ENCODE measurements at places on chromosomes 12 and 14.

GRCh38 chr14:69842686-69843420 is 36.4 kb upstream of the SMOC1 start:
- H3K4me3 ChIP-seq: no peak overlapping the region
- peaks cover 54% of the 10 kb centered on the region for H3K4me1 ChIP-seq
- H3K36me3 ChIP-seq: no peaks in the 10 kb centered on the region
- H3K27me3 ChIP-seq: no peaks in the 10 kb centered on the region
- peak; percentile 93 for DNase-seq

- H3K36me3 ChIP-seq: no peaks in the 10 kb centered on the region
- no peak for DNase-seq
- H3K27ac ChIP-seq: no peak overlapping the region
- peaks cover 4% of the 10 kb centered on the region for H3K4me1 ChIP-seq
Observed at GRCh38 chr12:2234646-2235350, 182.0 kb downstream of the CACNA1C start.

- H3K27ac ChIP-seq: no peak overlapping the region
- no peaks in the 10 kb centered on the region for H3K36me3 ChIP-seq
Observed at GRCh38 chr12:42884116-42884515, 294.6 kb upstream of the PRICKLE1 start.

DNA sequence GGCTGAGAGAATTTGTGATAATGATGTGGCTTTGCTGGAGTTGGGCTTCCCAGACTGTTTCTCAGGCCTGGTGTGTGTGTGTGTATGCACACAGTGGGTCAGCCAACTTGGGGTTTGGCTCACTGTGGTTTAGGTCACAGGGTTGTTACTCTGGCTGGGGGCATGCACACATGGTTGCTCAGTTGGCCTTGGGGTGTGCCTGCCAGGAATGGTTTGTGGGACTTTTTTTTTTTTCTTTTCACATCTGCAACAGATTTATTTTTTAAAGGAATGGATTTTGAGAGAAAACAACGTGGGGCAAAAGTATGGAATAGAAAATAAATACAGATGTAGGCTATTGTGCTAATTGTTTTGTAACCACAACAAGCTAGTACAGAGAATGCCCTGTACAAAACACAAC is 25.0 kb upstream of the GTF2A1 start:
- H3K4me1 ChIP-seq: no peaks in the 10 kb centered on the region
- DNase-seq: no peak
- peaks cover 6% of the 10 kb centered on the region for H3K36me3 ChIP-seq
- H3K27me3 ChIP-seq: no peaks in the 10 kb centered on the region

DNA sequence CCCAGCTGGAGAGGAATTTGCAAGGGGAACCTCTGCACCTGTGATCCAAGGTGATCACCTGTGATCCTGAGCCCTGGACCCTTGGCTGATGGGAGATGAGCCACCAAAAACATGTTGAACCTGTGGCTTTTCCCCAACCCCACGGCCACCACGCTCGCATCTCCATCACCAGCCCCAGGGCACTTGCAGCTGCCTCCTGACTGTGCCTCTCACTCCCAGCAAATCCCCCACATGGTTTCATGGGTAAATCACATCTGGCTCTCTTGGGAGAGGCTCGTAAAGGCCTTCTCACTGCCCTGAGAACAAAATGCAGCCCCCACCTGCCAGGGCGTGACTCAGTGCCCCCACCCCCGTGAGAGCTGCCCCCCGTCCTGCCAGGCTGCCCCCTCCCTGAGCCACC is 76.0 kb downstream of the RFLNA start:
- H3K4me3 ChIP-seq: no peak overlapping the region
- no peaks in the 10 kb centered on the region for H3K36me3 ChIP-seq
- DNase-seq: no peak
- no peaks in the 10 kb centered on the region for H3K27me3 ChIP-seq
- no peaks in the 10 kb centered on the region for H3K4me1 ChIP-seq

- peaks cover 9% of the 10 kb centered on the region for H3K4me1 ChIP-seq
- H3K4me3 ChIP-seq: no peak overlapping the region
- no peaks in the 10 kb centered on the region for H3K36me3 ChIP-seq
- no peak overlapping the region for H3K27ac ChIP-seq
- no peaks in the 10 kb centered on the region for H3K27me3 ChIP-seq
Observed at GRCh38 chr14:71780075-71780474, 152.2 kb upstream of the RGS6 start.

- no peaks in the 10 kb centered on the region for H3K4me1 ChIP-seq
- DNase-seq: no peak
- H3K27ac ChIP-seq: no peak overlapping the region
- H3K36me3 ChIP-seq: no peaks in the 10 kb centered on the region
Observed at GRCh38 chr14:77131206-77131605, 10.4 kb downstream of the ZDHHC22 start.

DNA sequence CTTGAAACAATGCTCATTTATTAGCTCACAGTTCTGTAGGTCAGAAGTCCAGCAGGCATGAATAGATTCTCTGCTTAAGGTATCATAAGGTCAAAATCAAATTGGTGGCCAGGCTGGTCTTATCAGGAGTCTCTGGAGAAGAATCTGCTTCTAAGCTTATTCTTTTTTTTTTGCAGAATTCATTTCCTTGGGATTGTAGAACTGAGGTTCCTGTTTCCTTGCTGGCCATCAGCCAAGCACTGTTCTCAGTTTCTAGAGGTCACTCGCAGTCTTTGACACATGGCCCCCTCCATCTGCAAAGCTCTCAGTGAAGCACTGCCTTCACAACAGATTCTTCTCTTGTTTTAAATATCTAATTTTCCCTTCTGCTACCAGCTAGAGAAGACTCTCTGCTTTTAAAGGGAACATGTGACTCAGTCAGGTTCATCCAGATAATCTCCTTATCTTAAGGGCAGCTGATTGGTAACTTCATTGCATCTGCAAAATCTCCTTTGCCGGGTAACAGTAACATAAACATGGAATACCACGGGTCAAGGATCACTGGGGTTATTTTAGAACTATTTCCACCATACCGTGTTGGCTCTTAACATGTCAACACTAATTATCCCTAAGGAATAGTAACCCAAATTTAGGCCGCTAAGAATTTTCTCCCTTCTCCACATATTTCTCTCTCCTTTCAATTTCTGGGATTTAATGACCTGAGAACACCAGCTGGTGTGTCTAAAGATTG is 25.3 kb downstream of the RHOJ start:
- peaks cover 2% of the 10 kb centered on the region for H3K4me1 ChIP-seq
- no peaks in the 10 kb centered on the region for H3K36me3 ChIP-seq
- H3K27me3 ChIP-seq: no peaks in the 10 kb centered on the region
- DNase-seq: no peak
- no peak overlapping the region for H3K27ac ChIP-seq

DNA sequence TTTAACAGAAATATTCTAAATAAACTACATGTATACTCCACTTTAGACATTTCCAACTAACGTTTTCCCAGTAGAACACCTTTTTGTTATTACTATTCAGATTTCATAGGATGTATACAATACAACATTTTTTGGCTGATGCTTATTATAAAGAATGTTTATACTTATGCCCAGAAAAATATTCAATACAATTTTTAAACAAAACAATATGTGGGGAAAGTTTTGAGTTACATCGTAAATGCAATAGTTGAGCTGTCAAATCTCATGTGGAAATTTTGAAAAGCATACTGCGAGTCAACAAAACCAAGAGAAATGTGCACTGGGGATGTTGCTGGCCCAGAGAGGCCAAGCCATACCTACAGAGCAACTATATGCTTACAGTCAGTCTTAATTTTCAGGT is 18.2 kb upstream of the MON2 start:
- no peaks in the 10 kb centered on the region for H3K4me1 ChIP-seq
- no peak overlapping the region for H3K27ac ChIP-seq
- no peaks in the 10 kb centered on the region for H3K36me3 ChIP-seq
- peaks cover 4% of the 10 kb centered on the region for H3K27me3 ChIP-seq
- DNase-seq: no peak

- DNase-seq: no peak
- no peak overlapping the region for H3K27ac ChIP-seq
- H3K4me3 ChIP-seq: no peak overlapping the region
Observed at GRCh38 chr12:53313996-53314395, 7.4 kb downstream of the AAAS start.

- no peak for DNase-seq
- H3K27me3 ChIP-seq: no peaks in the 10 kb centered on the region
- no peak overlapping the region for H3K27ac ChIP-seq
- H3K4me3 ChIP-seq: no peak overlapping the region
- H3K36me3 ChIP-seq: no peaks in the 10 kb centered on the region
- no peaks in the 10 kb centered on the region for H3K4me1 ChIP-seq
Observed at GRCh38 chr12:119460876-119461275, 126.3 kb downstream of the CCDC60 start.

DNA sequence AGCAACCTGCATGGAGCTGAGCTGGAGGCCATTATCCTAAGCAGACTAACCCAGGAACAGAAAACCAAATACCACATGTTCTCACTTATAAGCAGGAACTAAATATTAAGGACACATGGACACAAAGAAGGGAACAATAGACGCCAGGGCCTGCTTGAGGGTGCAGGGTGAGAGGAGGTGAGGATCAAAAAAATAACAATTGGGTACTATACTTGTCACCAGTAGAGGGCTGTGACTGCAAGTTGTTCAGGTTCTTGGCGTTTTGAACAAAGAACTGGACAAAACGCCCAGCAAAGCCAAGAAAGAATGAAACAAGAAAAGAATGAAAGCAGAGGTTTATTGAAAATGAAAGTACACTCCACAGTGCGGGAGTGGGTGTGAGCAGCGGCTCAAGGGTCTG is 208.5 kb upstream of the NEDD1 start:
- no peak overlapping the region for H3K27ac ChIP-seq
- H3K27me3 ChIP-seq: no peaks in the 10 kb centered on the region
- DNase-seq: no peak
- no peak overlapping the region for H3K4me3 ChIP-seq
- peaks cover under 1% of the 10 kb centered on the region for H3K36me3 ChIP-seq

All from neural progenitor cell (in vitro differentiated cells).